ENCODE measurements at places on chromosomes 7 and 10. TPM values are rescaled to one million over a fixed set of nuclear protein-coding genes. Genes with fewer than 3 reads are reported as not detected.

GRM8 gene
- total RNA-seq = not detected

DAGLB gene
- 15.4 TPM for total RNA-seq

UBTD1 gene
- total RNA-seq = 17.8 TPM

H2BK1 gene
- total RNA-seq = not detected

CABCOCO1 gene
- total RNA-seq = 0.22 TPM

IKZF1 gene
- 49.3 TPM for total RNA-seq

LRRC18 gene
- total RNA-seq = not detected

LOXL4 gene
- 27.4 TPM for total RNA-seq

OIT3 gene
- total RNA-seq = not detected

ZNF22 gene
- 46.6 TPM for total RNA-seq
